ENCODE measurements at places on chromosomes 2 and 18.

DNA sequence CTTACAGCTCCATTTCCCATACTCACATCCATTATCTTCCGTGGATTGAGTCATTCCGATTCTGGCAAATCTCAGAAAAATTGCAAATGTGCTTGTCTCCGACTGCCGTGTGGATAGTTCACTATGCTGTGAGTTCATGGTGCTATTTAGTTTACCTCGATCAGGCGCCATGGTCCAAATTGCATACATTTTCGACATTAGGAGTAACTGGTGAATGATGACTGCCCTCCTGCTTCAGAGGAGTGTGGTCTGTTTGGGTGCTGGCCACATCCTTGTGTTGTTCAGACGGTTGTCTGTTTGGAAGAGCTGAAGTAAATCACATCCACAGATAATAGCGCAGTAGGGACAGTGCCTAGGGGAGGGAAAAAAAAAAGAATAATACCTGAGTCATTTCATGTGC is 439.5 kb downstream of the ZNF516 start:
- no peak for DNase-seq

GRCh38 chr2:3160751-3161330 is 216.8 kb downstream of the EIPR1 start:
- no peak for DNase-seq

- DNase-seq = no peak
These were observed 20.4 kb downstream of the PPM1B start for GRCh38 chr2:44189104-44189503.

GRCh38 chr2:795531-796041 is 118.4 kb upstream of the TMEM18 start:
- no peak for DNase-seq

DNA sequence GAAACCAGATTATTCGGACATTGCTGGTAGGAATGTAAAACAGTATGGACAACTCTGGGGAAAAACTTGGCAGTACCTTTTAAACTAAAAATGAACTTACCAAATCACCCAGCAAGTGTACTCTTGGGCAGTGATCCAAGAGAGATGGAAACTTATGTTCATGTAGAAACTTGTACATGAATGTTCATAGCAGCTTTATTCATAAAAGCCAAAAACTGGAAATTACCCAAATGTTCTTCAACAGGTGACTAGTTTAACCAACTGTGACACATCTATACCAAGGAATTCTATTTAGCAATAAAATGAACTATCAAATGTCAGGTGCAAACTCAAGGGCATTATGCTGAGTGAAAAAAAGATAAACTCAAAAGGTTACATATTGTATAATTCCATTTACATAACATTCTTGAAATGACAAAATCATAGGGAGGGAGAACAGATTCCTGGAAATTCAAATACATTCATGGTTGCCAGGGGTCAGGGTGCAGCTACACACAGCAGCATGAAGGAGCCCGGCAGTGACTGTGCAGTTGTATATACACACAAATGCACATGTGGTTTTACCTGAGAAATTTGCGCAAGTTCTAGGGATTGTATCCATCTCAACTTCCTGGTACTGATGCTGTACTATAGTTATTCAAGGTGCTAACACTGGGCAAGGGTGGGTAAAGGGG is 3.5 kb upstream of the RNU4ATAC start:
- no peak for DNase-seq

DNA sequence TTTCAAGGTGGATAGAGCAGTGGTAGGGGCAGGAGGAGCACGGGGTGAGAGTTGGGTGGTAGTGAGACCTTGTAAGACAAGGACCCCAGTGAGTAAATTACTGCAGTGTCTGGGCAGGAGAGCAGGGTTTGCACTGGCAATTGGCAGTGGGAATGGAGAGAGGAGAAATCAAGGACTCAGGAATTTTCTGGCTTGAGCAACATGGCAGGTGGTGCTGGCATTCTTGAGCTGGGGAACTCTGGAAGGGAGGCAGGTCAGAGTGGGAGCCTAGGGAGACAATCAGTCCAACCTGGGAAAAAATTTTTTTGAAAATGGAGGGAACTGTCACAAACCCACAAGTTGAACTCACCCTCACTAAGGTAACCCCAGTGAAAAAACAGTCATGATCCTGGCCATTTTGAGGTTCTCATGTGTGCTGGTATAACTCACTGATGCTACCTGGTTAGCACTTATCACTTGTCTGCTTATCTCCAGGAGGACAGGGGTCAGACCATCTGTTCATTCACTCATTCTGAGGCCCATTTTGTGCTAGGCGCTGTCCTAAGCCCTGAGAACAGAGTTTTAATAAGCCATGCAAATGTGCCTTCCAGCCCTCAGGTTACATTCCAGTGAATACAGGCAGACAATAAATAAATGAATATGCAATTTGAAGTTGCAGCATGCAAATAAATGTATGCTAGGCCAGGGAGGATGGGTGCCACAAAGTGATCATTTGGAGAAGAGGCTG is 92.2 kb upstream of the SEC11C start:
- no peak for DNase-seq

DNA sequence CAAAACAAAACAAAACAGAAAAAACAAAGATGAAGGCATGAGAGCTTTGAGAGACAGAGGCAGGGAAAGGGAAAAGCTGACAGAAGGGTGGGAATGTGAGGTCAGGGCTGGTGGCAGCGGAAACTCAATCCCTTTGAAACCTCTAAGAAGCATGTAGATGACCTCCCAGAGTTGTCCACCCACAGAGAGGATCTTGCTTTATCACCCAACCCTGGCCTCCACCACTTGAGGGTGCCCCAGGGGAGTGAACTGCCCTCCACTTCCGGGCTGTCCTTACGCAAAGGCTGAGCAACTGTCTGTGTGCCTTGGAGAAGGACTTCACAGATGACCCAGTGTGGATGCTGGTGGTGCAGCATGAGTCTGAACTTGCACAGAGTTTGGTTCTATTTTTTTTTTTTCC is 26.7 kb downstream of the PDCL3 start:
- no peak for DNase-seq
